Fibroblast of lung (primary cell): ENCODE measurements at places on chromosomes 2 and 18.

GRCh38 chr18:79857082-79857671 is 59.4 kb downstream of the KCNG2 start:
- no peaks in the 10 kb centered on the region for H3K27me3 ChIP-seq
- peaks cover 2% of the 10 kb centered on the region for H3K4me1 ChIP-seq
- no peaks in the 10 kb centered on the region for H3K36me3 ChIP-seq
- no peak overlapping the region for H3K27ac ChIP-seq
- peak; percentile 65 for DNase-seq

- DNase-seq: no peak
- peaks cover 27% of the 10 kb centered on the region for H3K36me3 ChIP-seq
- no peaks in the 10 kb centered on the region for H3K27me3 ChIP-seq
Measured at GRCh38 chr2:54652540-54652939, 70.9 kb upstream of the EML6 start.

DNA sequence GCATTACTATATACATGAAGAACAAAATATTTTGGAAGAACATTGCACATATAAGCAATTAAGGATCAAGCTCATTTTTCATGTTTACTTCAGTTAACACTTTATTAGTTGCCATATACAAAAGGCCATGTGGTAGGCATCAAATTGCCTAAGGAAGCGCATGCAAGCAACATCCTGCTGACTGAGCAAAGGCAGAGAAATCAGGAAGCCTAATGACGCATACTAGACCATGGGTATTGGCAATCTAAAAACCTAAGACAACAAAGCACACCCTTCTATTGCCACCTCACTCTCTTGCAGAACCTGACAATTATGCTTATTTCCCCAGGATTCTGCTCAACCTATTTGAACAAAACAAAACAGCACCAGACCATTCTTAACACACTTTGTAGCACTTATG is 171.9 kb downstream of the STK39 start:
- H3K36me3 ChIP-seq: no peaks in the 10 kb centered on the region
- DNase-seq: peak; percentile 24
- H3K27ac ChIP-seq: no peak overlapping the region
- no peak overlapping the region for H3K4me3 ChIP-seq

DNA sequence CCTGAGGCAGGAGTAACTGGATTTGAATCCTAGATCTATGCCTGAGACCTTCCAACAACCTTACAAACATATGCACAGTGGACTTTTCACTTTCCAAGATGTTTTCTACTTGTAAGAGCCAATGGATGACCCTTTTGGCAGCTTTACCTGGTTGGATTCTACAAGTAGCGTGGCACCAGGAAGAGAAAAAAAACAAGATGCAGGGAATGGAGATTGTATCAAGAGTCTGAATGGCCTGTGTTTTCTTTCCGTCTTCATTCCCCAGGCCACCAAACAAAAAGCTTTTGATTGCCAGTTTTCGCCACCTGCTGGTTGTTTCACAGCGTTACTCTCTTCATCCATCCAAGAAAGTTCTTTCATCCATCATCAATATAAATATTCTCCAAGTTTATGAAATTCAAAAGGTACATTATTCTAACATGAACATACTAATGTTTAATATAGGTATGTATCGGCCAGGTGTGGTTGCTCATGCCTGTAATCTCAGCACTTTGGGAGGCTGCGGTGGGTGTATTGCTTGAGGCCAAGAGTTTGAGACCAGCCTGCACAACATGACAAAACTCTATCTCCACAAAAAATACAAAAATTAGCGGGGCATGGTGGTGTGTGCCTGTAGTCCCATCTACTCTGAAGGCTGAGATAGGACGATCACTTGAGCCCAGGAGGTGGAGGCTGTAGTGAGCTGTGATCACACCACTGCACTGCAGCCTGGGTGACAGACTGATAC is 3.5 kb upstream of the BCL2 start:
- no peaks in the 10 kb centered on the region for H3K4me1 ChIP-seq
- no peaks in the 10 kb centered on the region for H3K27me3 ChIP-seq
- H3K4me3 ChIP-seq: no peak overlapping the region
- H3K27ac ChIP-seq: no peak overlapping the region

- H3K36me3 ChIP-seq: no peaks in the 10 kb centered on the region
- no peak overlapping the region for H3K4me3 ChIP-seq
- no peak overlapping the region for H3K27ac ChIP-seq
- H3K4me1 ChIP-seq: no peaks in the 10 kb centered on the region
Measured at GRCh38 chr2:232120911-232121310, 159.4 kb downstream of the DIS3L2 start.

DNA sequence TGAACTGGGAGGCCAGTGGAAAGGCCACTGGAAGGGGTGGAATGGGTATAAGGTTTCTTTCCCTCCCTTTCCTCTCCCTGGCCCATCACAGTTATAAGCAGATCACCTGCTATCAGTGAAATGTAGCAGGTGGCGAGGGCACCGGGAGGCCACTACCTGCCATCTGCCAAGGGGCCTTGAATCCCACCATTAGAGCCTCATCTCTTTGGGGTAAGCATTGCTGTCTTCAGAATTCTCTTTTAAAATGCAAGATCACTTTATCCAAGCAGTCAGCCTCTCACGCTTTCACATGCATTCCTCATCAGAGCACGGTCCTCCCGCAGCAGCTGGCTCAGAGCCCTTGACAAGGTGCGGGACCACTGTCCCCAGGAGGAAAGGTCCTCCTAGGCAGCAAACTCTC is 268.5 kb downstream of the CELF4 start:
- H3K4me3 ChIP-seq: no peak overlapping the region
- H3K27me3 ChIP-seq: no peaks in the 10 kb centered on the region
- no peaks in the 10 kb centered on the region for H3K36me3 ChIP-seq
